Activated T-helper 9 cell treated with anti-CD3 and anti-CD28 coated beads, Interleukin-2, amount 50 U/mL, for 16 hours (primary cell): ENCODE measurements at places on chromosomes 1 and 21.

GRCh38 chr1:41174170-41174569, 67.9 kb downstream of the SCMH1 start:
- DNase-seq, result no peak

GRCh38 chr1:220516722-220517042, 11.3 kb upstream of the MARK1 start:
- no peak for DNase-seq

DNA sequence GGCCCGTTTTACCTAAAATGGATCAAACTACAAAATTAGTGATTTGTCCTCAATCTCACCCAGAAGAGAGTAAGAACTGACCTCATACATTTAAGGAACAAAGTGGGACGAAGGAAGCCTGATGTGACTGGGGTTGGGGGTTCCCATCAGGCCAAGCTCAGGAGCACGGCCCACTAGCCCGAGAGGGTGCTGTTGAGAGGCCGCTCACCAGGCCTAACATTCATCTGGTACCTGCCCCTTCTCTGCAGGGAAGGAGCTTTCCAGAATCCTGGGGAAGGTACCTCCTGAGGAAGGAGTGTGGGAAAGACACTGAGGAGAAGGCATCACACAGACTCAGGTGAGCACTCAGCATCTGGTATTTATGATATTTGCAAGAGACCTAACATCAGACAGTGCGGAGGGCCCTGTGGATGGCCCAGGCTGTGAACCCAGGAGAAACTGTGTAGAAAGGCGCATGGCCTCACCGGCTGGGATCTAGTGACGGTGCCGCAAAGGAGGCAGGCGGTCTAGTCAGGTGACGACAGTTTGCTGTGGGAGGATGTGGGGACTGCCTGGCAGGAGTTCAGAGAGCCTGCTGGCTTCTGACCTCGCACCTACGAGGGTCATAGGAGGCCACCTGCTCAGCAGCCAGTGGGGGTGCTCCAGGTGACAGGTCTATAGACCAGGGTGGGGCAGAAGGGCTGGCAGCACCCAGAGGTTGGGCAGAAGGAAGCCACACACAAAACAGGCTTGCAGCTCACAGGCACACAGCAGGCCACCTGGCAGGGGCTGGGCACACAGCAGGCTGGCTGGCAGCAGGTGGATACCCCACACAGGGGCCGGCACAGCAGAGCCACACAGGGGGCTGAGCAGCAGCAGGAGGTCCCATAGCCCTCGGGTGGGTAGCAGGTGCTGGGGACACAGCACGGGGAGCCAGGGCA, 543 bp downstream of the KRTAP12-4 start:
- peak; percentile 18 for DNase-seq

DNA sequence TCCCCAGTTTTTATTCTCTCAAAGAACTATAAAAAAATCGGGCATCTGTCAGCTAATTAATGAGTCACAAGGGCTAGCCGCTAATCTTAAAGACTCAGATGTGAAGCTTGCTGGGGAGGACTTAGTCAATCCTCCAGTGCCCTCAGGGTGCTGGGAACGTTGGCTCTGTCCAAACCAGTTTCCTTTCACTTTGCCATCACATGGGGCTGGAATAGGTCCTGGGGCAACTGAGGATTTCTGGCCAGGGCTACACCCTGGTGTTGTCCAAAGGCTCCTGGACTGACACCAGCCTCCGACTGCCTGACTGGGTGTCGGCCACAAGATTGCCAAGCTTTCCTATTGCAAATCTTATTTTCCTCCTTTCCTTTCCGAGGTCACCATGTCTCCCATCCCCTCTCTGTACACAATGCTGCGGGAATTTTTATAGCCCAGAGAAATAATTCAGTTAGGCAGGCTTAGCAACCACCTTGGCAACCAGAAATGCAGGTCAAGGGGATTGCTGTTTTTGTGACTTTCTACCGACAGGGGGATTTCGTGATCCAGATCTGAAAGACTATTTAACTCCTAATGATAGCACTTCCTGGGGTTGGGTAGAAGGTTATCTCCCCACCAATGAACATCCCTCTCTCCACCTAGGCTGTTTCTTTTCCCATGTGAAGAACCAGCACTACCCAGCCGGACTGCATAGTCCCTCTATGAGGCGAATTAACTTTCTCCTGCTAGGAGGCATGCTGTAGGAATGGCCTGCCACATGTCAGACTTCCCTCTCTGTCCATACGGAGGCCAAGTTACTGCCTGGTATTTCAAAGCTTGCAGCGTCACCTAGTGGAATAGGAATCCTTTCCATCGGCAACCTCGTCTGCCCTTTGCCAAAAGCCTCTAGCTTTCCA, 29.9 kb upstream of the CTBS start:
- DNase-seq, result no peak

- DNase-seq, result no peak
Measured at GRCh38 chr1:20660363-20660762, 806 bp downstream of the DDOST start.

DNA sequence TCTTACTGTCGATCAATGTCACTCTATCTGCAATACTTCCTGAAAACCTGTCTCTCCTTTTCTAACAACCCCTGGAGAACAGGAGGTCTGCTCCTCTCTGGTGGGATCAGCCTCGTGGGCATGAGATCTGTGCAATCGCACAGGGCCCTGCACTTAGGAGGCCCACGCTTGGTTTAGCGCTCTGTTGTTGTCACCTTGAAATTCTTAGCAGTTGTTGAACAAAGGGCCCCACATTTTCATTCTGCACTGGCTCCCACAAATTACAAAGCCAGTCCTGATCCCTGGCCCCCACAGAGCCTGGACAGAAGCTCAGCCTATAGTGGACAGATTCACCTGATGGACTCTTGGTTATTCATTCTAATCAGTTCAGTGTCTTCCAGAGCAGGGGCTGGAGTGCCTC, 18.6 kb downstream of the SPOCD1 start:
- DNase-seq, result no peak

DNA sequence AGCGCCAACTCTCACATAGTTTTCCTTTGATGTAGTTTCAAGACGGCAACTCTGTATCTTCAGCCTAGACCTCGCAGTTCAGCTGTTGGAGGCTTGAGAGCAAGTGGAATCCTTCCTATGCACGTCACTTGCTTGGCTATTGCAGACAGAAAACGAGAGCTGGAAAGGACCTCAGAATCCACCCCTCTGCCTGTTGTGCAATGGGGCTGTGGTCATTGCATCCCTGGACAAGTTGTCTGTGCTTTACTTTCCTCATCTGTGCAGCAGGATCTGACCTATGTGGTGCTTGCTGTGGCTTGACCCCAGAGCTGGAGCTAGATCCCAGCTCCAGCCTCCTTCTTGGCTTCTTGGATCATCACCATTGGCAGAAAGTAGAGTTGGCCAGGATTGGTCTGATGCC, 50.0 kb upstream of the IGSF21 start:
- DNase-seq, result no peak

DNA sequence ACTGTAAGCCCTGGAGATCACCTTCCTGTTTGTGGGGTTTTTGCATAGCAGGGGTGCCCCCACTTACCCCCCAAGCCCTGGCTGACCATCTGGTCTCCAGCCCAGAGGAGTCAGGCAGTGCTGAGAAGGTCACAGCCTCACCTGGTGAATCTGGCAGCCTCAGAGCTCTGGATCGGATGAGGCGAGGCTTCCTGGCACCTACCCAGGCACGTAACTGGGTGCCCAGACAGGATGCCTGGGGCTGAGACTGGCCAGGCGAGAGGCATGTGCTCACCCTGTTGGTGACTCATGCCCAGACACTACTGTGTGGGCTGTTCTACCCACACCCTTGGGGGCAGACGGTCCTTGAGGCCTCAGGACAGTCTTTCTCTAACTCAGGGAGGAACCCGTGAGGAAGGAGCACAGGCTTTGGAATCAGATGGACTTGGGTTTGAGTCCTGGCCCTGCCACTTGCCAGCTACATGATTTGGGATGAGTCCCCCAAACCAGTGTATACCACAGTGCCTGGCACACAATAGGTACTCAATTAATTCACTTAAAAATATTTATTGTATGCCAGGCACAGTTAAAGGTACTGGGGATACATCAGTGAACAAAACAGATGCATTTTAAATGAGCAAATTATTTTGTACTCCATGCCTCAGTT, 15.1 kb upstream of the PADI3 start:
- no peak for DNase-seq

DNA sequence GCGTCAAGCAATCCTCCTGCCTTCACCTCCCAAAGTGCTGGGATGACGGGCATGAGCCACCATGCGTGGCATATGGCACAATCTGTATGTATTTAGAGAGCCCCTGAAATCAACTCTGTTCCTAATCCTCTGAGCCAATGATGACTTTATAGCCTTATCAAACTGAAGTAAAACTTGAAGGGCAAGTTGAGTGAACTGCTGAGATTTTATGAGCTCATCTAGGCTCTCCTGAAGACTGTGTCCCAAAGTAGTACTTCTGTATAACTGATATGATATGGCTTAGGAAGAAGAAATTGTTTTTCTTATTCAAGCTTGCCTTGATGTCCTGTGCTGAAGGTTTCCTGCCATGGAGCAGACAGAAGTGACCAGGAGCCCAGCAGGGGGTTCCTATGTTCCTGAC, 23.7 kb upstream of the NKAIN1 start:
- no peak for DNase-seq

GRCh38 chr1:107739201-107739600, 225.8 kb downstream of the VAV3 start:
- DNase-seq, result no peak

- DNase-seq, result no peak
Measured at GRCh38 chr1:57741521-57741920, 317.7 kb upstream of the DAB1 start.

- DNase-seq, result no peak
Measured at GRCh38 chr1:107232426-107232825, 91.6 kb downstream of the NTNG1 start.

DNA sequence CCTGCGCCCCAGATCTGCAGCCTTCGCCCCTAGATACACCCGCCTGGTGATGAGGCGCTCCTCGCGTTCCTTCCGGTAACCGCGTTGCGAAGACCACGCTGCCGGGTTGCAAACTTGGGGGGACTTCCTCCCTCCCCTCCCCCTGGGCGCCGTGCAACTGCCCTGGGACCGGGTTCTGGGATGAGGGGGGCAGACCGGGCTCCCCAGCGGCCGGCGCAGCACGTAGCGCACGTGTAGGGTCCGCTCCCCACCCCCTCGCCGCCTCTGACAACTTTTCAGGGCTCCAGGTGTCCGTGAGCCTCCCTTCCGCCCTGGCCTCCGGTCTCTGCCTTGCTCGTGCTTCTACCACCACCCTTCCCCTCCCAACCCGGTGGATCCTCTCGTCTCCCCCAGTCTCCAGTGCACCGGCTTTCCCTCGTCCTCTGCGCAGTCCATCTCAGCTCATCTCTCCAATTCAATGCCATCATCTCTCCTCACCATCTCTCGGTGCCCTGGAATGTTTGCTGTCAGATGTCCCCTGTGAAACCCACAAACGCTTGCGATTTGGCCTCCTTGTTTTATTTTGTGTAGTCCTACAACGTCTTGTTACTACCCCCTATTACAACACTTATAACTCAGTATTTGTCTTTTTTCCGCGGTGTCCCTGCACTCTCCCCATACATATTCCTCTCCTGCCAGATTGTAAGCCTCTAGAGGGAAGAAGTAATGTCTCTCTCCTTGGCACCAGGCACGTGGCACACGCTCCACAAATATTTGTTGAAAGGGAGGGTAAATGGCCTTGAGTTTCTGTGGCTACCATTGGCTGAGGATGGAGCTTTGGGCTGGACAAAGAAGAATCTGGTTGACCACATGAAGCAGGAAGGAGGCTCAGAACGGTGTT, 782 bp downstream of the PCAT6 start:
- DNase-seq, result peak; percentile 4

DNA sequence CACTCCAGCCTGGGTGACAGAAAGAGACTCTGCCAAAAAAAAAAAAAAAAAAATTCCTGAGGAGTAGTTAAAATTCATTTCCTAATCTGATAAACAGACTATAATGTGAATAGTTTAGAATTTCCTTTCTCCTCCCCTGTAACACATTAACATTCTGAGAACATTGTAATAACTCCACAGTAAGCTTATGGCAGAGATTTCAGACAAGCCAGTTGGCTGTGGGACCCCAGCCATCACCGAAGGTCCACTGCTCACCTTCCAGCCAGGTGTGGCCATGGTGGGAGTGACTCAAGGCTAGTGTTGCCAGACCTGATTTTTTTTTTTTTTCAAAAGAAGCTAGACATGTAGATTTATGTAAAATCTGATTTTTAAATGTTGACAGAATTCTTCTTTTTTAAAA, 11.8 kb downstream of the KANK4 start:
- DNase-seq, result no peak

- DNase-seq, result no peak
Measured at GRCh38 chr1:198281911-198282310, 125.1 kb downstream of the NEK7 start.

DNA sequence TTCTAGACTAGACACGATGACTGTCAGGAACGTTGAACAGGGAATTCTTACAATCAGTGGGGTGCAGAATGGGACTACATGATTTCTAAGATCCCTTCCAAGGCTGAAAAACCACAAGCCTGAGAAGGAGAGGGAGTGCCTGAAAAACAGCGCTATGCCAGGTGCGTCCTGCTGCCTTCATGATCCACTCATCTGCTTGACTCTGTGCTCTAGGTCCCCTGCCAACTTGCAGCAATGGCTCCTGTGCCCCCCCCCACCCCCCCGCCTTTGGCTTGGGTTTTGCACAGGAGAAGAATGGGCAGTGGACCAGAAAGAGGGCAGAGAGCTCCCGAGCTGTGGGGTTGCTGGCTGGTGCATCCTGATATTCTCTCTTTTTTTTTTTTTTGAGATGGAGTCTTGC, 5.9 kb downstream of the SLC2A7 start:
- DNase-seq, result no peak
